Stimulated activated CD4-positive, alpha-beta T cell treated with anti-CD3 and anti-CD28 coated beads, Interleukin-15, amount 100 ng/mL, for 1 hour (primary cell): ENCODE measurements at places on chromosomes 3 and 15.

DNA sequence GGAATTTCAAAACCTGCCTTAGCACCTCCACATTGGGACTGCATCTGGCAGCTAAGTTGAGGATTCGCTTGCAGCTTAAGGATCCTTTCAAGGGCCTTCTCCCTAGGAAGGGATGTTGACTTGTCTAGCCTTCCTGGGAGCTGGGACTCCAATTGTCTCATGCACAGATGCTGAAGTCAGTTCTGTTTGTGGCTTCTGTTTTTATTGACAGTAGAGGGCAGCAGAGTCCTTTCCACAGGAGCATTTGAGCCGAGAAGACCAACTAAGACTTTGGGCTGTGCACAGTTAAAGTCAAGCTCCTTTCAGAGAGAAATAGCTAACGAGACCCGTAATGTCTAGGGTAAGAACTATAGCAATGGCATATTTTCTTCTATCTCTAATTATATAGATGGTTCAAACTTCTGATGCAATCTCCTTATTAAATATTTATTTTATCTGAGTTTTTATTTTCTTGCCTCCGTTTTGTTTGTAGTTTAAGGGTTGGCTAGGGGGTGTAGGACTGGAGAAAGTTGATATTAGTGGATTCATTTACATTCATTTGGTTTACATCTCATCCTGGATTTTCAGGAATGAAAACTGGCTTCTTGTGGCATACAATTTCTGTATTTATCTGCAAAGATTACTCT is 59.7 kb upstream of the KBTBD8 start:
- no peak for DNase-seq

- no peak for DNase-seq
These were observed 98.1 kb upstream of the STRIT1 start for GRCh38 chr3:155391551-155391958.

DNA sequence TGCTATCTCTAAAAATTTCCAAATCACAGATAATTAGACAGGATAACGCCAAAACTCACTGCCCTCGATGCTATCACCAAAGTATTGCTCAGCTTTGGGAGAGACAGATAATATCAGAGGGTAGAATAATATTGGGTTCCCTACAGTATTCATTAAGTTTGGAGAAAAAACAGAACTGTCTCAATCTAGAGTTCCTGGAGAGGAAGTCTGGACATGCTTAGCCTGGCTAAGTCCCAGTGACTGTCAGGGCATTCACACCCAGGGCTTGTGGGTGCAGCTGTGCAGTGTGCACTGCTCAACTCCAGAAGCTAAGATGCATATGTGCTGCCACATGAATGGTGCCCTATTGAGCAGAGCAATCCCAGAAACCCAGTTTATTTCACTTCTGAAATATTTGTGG is 459.6 kb upstream of the DPH6 start:
- no peak for DNase-seq

GRCh38 chr3:66539466-66539989 is 38.7 kb upstream of the LRIG1 start:
- no peak for DNase-seq

DNA sequence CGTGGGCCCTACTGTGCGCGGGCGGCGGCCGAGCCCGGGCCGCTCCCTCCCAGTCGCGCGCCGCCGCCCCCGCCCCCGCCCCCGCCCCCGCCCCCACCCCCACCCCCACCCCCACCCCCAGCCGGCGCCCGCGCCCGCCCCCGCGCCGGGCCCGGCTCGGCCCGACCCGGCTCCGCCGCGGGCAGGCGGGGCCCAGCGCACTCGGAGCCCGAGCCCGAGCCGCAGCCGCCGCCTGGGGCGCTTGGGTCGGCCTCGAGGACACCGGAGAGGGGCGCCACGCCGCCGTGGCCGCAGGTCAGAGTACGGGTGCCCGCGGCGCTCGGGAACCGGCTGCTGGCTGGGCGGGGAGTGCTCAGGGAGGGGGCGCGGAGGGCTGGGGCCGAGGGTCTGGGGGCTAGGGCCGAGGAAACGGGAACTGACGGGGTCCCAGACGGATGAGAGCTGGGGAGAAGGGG is 1.1 kb upstream of the PPARG start:
- DNase-seq = no peak

- DNase-seq = no peak
These were observed 20.4 kb downstream of the SEC61A1 start for GRCh38 chr3:128072454-128073184.
